KG1 (cell line): ENCODE measurements at places on chromosomes 11 and 22.
A peak's percentile ranks its signal among the peaks of the same experiment; 100 is the strongest.

- no peak for DNase-seq
Measured at GRCh38 chr22:17043521-17043920, 35.5 kb upstream of the GAB4 start.

- no peak for DNase-seq
Measured at GRCh38 chr11:83174008-83174407, 17.1 kb downstream of the PCF11 start.

DNA sequence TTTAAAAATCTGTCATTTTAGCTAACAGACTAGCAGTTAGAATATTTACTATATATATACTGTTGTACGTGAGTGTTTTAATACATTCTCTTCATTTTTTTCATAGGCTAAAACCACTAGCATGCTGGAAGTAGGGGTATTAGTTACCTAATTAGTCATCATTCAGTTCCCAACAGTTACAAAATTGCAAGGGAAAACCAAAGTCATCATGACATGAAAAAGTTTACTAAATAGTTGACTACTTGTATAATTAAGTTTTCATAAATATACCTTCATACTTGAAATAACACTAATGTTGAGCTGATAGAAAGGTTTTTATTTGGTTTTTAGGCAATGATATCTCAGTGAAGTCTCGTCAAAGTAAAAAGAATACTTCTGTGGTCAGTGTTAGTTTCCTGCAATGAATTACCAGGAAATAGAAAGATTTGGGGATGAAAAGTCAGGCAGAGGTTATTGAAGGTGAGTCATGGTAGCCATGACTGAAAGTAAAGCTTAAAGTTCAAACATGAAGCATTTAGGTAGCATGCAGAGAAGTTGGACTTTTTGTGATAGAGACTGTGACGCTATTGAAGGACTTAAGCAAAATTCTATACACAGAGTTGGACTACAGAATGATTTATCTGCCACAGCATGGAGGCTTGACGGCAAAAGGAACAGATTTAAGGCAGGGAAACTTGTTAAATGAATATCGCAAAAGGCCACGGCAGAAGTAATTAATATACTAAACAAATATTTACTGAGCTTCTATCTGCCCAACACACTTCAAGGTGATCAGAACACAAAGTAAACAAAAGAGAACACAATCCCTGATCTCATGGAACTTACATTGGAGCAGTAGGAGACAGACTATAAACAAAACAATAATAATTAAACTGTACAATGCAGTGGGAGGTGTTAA lies 828.1 kb upstream of the FAT3 start:
- no peak for DNase-seq

GRCh38 chr22:21735200-21736083 lies at the start of gene YPEL1:
Gene YPEL1 (minus strand): TSS chr22:21735794. CDS start chr22:21710744, 25,050 bp downstream.
- peak; percentile 98 for DNase-seq

DNA sequence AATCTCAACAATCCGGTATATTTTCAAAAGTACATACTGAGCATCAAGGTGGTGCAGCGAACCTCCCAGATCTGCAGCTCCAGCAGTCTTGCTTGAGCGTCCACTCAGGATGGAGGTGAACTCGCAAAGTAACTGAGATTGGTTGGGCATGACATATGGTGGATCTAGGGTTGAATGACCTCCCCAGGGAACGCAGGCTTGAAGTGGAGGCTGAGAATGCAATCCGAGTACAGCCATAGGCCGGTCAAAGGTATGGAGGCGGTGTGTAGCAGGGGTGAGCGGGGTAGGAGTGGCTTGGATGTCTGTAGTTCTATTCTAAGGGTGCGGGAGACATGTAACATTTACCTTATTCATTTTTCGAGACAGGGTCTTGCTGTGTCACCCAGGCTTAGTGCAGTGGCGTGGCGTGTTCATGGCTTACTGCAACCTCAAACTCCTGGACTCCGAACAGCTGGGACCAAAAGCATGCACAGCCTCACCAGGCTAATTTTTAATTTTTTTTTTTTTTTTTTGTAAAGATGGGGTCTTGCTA lies 631 bp upstream of the C22orf39 start:
- no peak for DNase-seq

DNA sequence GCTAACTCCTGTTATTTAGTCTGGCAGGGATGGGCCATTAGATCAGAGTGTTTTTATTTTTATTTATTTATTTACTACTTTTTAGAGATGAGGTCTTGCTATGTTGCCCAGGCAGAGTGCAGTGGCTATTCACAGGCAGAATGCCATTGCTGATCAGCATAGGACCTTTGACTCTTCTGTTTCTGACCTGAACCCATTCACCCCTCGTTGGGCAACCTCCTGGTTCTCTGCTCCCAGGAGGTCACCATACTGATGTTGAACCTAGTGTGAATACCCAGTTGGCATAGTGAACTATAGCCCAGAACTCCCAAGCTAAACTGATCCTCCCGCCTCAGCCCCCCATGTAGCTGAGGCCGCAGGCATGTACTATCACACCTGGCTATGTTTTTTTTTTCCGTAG lies 16.5 kb upstream of the CECR2 start:
- DNase-seq: no peak

- no peak for DNase-seq
Measured at GRCh38 chr11:66720899-66721470, 8.0 kb downstream of the SPTBN2 start.

GRCh38 chr11:28323621-28324020 lies 215.4 kb downstream of the METTL15 start:
- DNase-seq: no peak

- no peak for DNase-seq
Measured at GRCh38 chr11:73729594-73730206, 31.2 kb downstream of the RAB6A start.
